ENCODE measurements at places on chromosomes 3 and 15.

- DNase-seq: no peak
Observed at GRCh38 chr15:59550956-59551355, 60.6 kb upstream of the GCNT3 start.

GRCh38 chr3:71227270-71227661 is 356.3 kb downstream of the FOXP1 start:
- no peak for DNase-seq

GRCh38 chr15:57335719-57336118 is 40.6 kb upstream of the CGNL1 start:
- DNase-seq: no peak

DNA sequence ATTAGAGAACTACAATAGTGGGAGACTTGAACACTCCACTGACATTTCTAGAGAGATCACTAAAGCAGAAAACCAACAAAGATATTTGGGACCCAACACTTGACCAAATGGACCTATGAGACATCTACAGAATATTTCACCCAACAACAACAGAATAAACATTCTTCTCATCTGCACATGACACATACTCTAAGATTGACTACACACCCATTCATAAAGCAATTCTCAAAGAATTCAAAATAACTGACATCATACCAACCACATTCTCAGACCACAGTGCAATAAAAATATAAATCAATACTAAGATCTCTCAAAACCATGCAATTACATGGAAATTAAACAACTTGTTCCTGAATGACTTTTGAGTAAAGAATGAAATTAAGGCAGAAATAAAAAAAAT is 473.7 kb downstream of the LPP start:
- DNase-seq: no peak

- DNase-seq: no peak
Observed at GRCh38 chr3:195416795-195417194, 26.0 kb downstream of the ACAP2 start.

DNA sequence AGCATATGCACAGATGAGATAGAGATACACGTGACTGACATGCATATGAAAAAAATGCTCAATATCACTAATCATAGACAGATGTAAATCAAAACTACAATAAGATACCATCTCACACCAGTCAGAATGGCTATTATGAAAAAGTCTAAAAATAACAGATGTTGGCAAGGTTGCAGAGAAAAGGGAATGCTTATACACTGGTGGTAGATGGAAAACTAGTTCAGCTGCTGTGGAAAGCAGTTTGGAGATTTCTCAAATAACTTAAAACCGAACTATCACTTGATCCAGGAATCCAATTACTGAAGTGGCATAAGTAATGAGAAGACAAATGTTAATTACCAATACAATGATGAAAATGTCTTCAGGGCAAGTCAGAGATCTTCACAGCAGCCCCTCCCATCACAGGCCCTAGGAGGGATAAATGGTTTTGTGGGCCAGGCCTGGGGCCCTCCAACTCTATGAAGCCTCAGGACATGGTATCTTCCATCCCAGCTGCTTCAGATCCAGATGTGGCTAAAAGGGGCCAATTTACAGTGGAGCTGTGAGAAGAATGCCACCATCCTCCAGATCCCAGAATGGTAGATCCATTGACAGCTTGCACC is 71.4 kb upstream of the PLSCR4 start:
- no peak for DNase-seq

DNA sequence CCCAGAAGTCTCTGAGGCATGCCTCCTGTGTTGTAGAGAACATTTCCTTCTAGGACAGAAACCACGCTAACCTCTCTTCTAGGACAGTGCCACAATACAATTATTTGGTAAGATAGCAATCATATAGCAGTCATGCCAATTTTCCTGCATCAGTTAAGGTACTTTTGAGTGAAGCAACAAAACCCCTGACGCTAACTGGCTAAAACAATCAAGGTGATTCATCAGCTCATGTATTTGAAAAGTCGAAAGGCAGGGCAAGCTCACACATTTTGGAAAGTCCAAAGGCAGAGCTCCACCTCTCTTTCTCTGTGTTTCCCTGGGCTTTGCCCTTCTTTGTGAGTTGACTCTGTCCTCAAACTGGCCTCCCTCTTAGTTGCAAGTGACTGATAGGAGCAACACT is 10.1 kb downstream of the TERC start:
- DNase-seq: no peak

GRCh38 chr15:95912280-95912625 is 418.2 kb upstream of the NR2F2 start:
- no peak for DNase-seq

GRCh38 chr3:38645076-38645475 is 4.4 kb downstream of the SCN5A start:
- DNase-seq: no peak

GRCh38 chr15:73704869-73705645 is 20.9 kb downstream of the CD276 start:
- DNase-seq: no peak

DNA sequence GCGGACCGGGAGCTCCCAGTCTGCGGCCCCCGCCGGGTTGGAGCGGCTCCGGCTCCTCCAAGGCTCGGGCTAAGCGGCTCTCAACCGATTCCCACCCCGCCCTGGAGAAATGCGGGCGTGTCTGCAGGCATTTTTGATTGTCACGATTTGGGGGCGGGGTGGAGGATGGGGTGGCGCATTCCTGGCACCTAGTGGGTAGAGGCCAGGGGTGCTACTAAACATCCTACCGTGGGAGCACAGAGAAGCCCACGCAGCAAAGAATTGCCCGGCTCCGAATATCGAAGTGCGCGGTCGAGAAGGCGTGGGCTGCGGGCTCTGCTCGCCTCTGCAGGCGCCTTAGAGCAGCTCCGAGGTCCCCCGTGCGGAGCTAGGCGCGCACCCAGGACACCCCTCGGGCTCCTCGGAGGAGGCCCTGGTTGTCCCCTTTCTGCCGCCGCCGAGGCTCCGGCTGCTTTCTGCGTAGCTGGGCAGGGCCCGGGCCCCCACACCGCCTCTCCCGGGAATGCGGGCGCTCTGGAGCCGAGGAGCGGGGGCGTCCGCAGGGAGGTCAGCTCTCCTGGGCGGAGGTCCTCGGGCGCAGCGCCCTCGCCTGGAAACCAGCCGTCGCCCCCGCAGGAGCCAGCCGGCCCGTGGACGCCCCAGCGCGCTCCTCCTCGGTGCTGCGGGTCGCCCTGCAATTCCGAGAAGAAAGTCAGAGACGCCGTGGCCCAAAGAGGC is 16.5 kb upstream of the LAMP3 start:
- no peak for DNase-seq

DNA sequence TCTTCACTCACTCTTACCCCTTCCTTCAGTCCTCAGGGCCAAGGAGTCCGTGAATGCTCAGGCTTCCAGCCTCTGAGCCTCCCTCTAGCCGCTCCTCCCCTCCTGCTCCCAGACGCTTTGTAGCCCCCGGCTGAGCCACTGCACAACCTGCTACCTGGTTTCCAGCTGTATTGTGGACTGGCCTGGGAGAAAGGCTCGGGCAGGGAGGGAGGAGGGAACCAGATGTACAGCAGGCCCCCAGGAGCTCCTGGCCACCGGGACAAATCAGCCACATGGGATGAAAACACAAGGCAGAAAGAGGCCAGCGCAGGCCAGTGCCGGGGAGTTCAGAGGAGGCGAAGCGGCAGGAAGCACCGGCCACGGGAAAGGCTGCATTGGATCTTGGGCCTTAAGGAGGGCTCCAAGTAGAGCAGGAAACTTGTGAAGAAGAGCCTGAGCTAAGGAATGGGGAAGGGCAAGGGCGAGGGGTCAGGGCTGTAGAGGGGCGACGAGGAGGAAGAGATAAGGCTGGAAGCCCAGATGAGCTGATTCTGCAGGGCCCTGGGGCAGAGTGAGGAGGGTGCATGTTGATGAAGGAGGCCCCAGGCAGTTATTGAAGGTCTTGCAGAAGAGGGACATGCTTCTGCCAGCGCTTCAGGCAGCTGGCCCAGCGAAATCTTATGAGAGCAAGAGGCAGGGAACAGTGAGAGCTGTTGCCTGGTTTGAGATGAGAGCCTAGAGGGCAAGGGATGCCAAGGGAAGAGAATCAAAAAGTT is 14.3 kb downstream of the CPN2 start:
- DNase-seq: no peak

DNA sequence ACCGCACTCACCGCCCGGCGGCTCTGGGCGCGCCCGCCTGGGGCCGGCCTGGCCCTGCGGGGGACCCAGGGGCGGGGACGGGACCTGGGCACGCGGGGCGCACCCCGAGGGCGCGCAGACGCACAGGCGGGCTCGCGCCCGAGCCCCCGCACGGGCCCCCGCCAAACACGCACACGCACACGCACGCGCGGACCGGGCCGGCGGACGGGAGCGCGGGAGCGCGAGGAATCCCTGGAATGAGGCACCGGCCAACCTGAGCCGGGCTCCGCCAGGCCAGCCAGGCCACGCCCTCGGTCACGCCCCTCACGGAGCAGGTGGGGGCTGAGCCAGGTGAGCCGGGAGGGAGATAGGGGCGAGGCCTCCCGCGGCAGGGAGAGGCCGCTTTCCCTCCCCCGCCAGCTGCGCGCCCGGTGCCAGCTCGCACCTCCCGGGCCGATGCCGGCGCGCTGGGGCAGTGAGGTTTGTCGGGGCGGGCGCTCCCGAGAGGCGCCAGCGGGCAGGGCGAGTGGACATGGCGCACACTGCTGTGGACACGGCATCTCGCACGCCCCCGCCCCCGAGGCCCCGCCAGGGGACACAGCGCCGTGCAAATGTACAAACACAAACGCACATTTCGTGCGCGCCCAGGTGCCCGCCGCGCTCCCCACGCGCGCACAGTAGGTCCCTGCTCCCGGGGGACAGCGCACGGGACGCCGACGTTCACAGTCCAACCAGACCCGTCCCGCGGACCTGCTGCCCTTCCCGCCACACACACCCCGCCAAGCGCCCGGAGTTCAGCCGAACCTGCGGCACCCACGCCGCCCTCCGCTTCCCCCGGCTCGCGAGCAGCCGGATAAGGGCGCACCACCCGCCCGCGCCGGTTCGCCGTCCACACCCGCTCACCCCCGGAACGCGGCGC is 75.9 kb upstream of the VGLL4 start:
- peak; percentile 64 for DNase-seq

DNA sequence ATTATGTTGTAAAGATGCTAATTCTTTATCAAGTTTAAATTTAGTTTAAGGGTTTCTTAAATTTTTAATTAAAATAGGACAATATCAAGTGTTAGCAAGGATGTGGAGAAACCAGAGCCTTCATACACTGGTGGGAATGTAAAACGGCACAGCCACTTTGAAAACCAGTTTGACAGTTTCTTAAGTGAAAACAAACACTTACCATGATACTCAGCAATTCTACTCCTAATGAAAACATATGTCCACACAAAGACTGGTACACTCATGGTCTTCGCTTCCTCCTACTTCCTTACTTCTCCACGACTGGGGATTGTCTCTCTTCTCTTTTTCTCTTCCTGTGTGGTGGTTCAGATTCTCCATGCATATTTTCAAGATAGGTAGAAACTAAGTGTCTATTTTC is 9.2 kb downstream of the SKIC8 start:
- DNase-seq: no peak

GRCh38 chr15:58119016-58119415 is 19.2 kb upstream of the AQP9 start:
- DNase-seq: no peak

DNA sequence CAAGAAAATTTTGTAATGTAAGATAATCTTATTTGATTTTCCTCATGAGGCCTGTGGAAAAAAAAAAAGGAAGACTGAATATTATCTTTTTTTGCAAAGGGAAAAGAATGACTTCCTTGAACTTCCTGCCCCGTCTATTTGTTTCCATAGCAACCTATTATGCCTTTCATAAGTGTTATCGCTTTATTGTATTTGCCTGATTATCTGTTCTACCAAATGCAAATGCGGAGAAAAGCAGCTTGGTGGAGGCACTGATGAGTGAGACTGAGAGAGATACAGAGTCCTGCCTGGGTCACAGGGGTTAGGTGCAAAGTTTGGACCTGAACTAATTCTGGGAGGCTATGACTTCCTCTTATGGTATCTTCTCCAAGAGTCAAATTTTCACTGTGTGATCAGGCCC is 334.0 kb upstream of the KCNMB2 start:
- DNase-seq: no peak

GRCh38 chr15:58678683-58679082 is 70.8 kb downstream of the ADAM10 start:
- DNase-seq: no peak

DNA sequence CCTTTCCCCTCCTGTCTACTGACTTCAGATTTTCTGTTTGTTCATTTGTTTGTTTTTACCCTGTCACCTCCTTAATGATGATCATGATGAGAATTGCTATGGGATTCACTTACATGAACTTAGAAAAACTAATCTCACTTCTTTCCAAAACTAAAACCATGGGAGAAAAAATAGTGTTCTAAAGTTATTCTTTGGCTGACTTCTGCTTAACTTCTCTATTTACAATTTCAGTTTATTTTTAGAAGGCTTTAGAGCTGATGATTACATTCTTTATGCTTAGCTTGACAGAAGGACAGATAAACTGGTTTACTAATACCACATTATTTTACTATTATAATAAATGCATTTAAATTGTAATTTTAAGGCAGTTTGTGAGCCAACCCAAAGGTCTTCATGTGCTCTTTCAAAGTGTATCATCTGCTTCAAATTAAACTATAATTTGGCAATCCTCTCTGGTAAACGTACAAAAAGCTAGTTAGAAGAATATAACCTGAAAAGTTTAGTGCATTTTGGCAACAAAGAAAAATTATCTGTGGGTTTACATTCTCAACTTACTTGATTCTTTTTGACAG is 676.8 kb upstream of the UBE2E2 start:
- DNase-seq: no peak

GRCh38 chr15:90248789-90249202 is 560 bp upstream of the TTLL13 start:
- DNase-seq: no peak

GRCh38 chr15:66102563-66103292 is 150.8 kb downstream of the MEGF11 start:
- DNase-seq: no peak

GRCh38 chr3:61173676-61174075 is 77.6 kb downstream of the FHIT start:
- DNase-seq: no peak

- peak; percentile 51 for DNase-seq
Observed at GRCh38 chr15:81723701-81724100, 322.1 kb downstream of the MEX3B start.

DNA sequence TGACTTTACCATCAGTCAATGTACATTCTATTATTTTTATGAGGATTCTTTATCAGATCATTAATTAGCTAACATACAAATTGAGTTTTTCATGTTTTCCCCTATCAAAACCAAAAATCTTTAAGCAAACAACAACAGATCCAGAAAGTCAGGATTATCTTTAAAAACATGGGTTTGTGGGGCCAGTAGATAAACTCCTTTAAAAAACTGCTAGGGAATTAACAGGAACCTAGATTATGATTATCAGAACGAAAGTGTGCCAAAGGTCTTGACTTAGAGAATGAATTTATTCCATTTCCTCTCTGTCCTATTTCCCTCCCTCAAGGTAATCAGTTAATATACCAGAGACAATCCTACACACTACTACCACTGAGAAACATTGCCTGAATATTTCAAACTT is 13.2 kb upstream of the CCDC13 start:
- no peak for DNase-seq

GRCh38 chr15:67224889-67225288 is 29.6 kb downstream of the AAGAB start:
- no peak for DNase-seq

Data from urinary bladder (tissue), 4 donors.